Eye (tissue), 1 donor: ENCODE measurements at places on chromosomes 5 and 9.

DNA sequence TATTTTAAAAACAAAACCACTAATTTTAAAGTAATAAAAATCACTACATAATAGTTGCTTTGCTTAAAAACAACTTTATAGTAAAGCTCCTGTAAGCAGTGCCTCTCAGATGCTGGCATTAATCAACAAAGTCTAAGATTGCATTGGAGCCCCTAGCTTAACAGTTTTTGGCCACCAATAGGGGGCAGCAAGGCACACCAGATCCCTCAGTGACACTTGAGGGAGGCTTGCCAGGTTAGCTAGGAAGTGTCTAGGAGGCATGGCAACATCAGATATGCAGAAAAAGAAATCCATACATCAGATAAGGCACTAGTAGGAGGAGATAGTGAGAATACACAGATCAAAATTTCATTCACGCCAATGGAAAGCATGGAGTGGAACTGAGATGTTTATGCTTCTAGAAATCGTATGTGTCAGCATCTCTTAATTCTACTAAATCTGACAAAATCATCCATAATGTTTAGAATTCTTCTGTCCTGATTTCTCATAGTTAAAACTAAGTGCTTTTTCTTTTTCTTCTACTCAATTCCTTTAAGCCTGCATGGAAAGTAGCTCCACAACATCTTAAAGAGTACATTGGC, 73.6 kb upstream of the PAM start:
- peak; percentile 89 for DNase-seq

- no peak for DNase-seq
Measured at GRCh38 chr5:150374651-150375050, 17.2 kb downstream of the TCOF1 start.

DNA sequence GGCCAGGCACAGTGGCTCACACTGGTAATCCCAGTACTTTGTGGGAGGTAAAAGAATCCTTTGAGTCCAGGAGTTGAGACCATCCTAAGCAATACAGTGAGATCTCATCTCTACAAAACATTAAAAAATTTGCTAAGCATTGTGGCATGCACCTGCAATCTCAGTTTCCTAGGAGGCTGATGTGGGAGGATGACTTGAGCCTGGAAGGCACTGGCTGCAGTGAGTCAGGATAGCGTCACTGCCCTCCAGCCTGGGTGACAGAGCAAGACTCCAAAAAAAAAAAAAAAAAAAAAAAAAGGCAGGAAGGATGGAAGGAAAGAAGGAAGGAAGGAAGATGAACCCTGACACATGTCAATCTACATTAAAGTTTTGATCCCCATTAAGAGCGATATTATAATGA, 1452.2 kb upstream of the ACO1 start:
- no peak for DNase-seq

DNA sequence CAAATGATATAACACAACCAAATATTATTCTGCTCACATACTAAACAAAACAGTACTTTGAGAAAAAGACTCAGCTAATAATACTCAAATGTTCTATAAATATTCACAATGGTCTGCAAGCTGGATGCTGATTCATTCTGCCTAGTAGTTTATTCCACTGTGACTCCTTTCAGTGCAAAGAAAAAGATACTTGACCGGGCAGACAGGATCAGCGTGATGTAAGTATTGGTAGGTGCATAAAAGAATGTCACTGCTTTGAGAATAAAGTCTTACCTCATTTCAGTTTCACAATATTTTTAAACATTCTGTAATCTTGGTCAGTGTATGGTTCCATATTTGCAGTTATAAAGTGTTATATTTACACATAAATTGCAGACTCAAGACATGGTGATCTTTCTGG, 223.0 kb upstream of the NUDT12 start:
- no peak for DNase-seq

- peak; percentile 76 for DNase-seq
Measured at GRCh38 chr5:174675916-174676315, 48.5 kb upstream of the MSX2 start.

DNA sequence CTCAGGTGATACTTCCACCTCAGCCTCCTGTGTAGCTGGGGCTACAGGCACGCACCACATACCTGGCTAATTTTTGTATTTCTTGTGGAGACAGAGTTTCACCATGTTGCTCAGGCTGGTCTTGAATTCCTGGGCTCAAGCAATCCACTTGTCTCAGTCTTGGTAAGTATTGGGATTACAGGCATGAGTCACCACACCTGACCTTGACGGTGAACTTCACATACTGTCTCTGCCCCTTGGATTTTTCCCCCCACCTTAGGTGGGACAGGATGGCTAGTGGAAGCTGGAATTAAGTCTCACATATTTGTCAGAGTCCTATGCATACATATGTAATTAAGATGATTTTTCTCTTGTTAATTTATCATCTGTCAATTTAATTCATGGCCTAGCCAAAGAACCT, 20.9 kb upstream of the RFK start:
- DNase-seq = no peak

DNA sequence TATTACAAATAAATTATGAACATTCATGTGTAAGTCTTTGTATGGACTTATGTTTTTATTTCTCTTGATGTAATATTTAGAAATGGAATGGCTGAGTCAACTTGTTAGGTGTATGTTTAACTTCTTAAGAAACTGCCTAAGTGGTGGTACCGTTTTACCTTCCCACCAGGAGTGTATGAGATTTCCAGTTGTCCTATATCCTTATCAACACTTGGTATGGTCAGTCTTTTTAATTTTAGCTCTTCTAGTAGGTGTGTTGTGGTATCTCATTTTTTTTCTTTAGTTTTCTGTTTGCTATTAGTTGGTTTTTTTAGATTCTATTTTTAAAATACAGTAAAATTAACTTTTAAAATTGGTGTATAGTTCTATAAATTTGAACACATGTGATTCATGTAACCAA, 3.7 kb downstream of the NDUFAF2 start:
- no peak for DNase-seq

- DNase-seq = no peak
Measured at GRCh38 chr9:80030801-80031200, 459.0 kb downstream of the TLE4 start.

DNA sequence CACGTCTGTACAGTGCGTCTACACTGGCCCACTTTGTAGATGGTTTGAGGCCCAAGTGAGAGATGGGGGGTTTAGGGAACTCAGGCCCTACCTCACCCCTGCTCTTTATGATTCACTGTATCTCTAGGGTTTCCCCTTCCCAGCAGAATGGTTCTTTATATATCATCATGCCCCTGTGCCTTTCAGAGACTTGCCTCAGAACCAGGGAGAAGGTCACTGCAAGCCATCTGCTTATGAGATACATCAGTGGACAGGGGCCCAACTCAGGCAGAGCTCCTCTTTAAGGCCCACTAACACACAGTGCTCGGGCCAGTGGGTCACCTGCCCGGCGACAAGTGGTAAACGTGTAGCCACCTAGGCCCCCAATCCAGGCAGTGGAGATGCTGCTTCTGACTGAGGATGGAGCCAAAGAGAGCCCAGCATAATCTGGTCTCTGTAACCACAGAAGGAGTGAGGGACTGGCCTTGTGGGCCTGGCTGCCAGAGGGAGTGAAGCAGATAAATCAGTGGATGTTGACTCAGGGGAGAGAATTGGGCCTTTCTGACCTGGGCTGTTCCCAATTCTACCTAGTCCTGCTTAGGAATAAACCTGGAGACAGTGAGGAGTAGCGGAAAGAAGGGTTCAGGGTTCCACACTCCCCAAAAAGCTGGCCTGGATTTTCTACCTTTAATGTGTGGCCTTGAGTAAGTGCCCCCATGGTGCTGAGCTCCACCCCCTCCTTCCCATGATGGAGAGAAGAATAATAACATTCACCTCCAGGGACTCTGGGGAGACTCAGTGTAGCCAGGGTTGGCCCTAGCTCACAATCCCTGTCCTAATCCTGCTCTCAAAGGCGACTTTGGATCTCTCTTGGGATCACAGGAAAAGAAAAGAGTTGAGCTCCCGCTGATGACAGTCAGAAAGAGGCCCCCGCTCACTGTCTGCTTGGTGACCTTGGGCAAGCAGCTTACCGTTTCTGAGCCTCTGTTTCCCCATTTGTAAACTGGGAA, 2.8 kb upstream of the DUSP1 start:
- DNase-seq = no peak

DNA sequence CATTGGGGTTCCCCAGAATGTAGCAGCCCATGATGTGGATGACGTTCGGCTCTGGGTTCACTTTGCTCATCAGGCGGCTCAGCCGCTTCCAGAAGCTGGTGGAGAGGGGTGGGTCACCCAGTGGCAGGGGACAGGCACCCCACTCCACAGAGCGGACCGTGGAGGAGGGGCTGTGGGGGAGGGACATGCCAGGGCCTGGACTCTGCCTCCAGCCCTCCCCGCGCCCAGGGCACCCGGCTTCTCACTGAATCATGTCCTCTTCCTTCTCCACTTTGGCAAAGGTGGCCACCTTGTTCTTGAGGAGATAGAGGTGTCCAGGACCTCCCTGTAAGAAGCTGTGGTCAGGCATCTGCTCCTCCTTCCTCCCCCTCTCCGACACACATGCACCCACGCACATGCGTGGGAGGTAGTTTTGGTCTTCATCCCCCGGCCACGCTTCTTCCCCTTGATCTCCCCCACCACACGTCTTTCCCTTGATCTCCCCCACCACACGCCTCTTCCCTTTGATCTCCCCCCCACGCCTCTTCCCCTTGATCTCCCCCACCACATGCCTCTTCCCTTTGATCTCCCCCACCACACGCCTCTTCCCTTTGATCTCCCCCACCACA, 8.9 kb upstream of the ENTPD8 start:
- no peak for DNase-seq

- no peak for DNase-seq
Measured at GRCh38 chr9:137705443-137705863, 86.6 kb downstream of the EHMT1 start.

GRCh38 chr9:28707616-28708015, 1134.3 kb upstream of the C9orf72 start:
- DNase-seq = no peak

- DNase-seq = peak; percentile 81
Measured at GRCh38 chr9:35736201-35736633, 3.8 kb downstream of the CREB3 start.

DNA sequence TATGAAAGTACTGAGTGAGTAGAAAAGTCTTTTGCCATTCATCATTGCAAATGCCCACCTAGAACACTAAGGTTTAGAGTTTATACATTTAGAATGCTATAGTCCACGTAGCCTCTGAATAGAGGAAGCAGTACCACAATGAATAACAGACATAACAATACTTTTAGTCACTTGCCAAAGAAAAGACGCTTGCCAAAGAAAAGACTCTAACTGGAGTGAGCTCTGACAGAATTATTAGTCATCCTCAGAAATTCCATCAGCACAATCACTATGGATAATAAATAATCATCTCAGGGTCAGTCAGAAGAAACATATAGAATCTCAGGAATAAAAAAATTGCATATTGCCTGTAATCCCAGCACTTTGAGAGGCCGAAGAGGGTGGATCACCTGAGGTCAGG, 168.5 kb upstream of the TARS1 start:
- no peak for DNase-seq

DNA sequence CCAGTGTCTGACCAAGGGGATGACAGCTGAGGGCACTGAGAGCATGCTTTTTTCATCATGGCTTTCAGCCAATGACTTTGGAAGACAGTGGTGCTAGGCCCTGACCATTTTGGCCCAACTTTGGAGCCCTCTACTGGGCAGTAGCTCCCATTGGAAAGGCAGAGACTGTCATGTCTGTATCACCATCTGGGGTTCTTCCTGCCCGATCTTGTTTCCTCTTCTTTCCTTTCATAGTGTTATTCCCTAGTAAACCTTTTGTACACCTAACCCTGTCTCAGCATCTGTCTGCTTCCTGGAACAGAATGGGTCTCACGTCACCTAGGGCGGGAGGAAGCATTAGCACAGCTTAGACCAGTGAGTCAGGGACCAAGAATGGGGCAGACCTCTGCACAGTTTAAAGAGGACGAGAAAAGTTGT, 97.4 kb upstream of the MAST4 start:
- no peak for DNase-seq

DNA sequence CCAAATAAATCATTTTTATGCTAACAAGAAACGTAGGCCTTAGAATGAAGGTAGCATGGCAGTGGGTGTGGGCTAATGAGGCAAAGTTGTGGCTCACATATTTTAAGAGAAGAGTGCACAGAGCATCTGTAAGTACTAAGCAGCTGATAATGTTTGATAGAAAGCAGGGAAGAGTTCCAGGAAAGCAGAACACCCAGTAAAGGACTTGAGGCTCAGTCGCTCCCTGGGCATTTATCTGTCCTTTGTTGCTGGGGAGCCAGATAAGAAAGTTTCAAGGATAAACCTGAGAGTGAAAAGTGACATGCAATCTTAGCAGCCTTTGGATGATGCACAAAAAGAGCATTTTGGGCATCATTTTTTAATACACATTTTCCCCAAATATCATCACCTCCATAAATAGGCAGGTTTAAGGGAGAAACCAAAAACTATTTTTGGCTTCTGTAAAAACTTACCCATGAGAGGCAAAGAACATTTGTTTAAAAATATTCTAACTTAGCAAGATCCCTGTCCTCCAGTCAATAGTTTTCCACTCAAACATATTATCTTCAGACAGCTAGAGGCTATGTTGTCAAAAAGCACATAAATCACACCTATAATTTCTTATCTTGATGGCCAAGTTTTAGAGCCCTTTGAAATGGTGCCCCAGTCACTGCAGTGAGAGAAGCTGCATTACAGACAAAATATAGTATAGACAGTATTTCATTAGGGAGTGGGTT, 3.4 kb downstream of the FREM1 start:
- no peak for DNase-seq

- DNase-seq = peak; percentile 33
Measured at GRCh38 chr5:170306381-170306831, 8.8 kb upstream of the LCP2 start.

DNA sequence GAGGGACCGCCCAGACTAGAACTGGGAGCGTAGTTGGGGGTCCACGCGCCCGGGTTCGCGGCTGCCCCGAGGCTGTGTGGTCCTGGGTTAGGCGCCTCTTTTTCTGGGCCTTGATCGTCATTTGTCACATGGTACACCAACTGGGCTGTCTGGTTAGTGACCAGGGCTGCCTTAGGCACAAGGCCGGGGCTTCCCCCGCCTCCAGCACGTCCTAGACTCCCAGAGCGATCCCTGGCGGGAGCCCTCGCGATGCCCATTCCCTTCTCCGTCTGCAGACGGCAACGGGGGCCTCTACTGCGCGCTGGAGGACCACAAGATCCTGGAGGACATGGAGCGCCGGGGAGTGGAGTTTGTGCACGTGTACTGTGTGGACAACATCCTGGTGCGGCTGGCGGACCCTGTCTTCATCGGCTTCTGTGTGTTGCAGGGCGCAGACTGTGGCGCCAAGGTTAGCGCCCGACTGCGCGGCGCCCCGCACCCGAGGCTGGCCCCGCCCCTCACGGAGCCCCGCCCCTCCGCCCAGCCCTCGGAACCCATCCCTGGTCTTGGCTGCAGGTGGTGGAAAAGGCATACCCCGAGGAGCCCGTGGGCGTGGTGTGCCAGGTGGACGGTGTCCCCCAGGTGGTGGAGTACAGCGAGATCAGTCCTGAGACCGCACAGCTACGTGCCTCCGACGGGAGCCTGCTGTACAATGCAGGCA, 1.5 kb downstream of the UAP1L1 start:
- peak; percentile 39 for DNase-seq

DNA sequence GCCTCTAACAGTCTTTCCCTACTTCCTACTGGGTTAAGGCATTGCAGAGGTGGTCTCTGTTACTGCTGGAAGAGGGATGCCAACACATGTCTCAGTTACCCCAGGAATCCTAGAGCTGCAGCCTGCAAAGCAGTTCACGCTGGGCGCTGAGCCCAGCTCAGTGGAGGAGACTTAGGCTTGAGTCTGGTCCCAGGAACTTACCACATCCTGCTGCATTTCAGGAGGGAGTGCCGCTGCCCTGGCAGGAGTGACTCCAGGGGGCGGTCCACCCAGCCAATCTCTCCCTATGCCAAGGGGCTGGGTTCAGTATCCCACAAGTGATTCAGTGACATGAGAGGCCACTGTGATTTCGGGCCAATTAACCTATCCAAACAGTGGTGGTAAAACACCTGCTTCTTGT, 7.6 kb downstream of the TTC16 start:
- DNase-seq = no peak
